ENCODE measurements at places on chromosomes 11 and 22. TPM values are rescaled to one million over a fixed set of nuclear protein-coding genes. Genes with fewer than 3 reads are reported as not detected.

Gene UBASH3B
- 10.3 TPM for polyA plus RNA-seq

Gene DBX1
- polyA plus RNA-seq: not detected

Gene DYNC2H1
- polyA plus RNA-seq: 0.31 TPM

Gene ABCG4
- polyA plus RNA-seq: not detected

Gene RRP8
- polyA plus RNA-seq: 17.2 TPM

Gene CCDC116
- polyA plus RNA-seq: not detected

Gene OR6T1
- polyA plus RNA-seq: not detected

Gene RRAS2
- polyA plus RNA-seq: 6.0 TPM

Gene MUC6
- not detected for polyA plus RNA-seq

GRCh38 chr11:696955-697491, 1.4 kb downstream of the TMEM80 start:
- DNase-seq: no peak

DNA sequence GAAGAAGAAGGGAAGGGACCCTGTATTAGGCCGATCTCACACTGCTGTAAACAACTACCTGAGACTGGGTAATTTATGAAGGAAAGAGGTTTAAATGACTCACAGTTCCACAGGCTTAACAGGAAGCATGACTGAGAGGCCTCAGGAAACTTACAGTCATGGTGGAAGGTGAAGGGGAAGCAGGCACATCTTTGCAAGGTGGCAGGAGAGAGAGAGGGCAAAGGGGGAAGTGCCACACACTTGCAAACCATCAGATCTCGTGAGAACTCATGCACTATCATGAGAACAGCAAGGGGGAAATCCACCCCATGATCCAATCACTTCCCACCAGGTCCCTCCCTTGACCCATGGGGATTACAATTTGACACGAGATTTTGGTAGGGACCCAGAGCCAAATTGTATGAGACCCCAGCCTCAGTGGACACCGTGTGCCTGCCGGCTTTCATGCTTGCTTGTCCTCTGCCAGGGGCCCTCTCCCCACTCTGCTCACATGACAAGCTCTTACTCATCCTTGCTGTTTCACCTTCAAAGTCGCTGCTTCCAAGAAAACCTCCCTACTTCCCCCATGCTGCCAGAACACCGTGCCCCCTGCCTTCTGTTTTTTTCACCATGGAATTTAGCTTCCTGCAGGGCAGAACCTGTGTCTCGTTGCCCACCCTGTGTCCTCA, 23.3 kb upstream of the PPFIA1 start:
- no peak for DNase-seq

GRCh38 chr11:123052901-123053721, 8.8 kb downstream of the HSPA8 start:
- DNase-seq: no peak

DNA sequence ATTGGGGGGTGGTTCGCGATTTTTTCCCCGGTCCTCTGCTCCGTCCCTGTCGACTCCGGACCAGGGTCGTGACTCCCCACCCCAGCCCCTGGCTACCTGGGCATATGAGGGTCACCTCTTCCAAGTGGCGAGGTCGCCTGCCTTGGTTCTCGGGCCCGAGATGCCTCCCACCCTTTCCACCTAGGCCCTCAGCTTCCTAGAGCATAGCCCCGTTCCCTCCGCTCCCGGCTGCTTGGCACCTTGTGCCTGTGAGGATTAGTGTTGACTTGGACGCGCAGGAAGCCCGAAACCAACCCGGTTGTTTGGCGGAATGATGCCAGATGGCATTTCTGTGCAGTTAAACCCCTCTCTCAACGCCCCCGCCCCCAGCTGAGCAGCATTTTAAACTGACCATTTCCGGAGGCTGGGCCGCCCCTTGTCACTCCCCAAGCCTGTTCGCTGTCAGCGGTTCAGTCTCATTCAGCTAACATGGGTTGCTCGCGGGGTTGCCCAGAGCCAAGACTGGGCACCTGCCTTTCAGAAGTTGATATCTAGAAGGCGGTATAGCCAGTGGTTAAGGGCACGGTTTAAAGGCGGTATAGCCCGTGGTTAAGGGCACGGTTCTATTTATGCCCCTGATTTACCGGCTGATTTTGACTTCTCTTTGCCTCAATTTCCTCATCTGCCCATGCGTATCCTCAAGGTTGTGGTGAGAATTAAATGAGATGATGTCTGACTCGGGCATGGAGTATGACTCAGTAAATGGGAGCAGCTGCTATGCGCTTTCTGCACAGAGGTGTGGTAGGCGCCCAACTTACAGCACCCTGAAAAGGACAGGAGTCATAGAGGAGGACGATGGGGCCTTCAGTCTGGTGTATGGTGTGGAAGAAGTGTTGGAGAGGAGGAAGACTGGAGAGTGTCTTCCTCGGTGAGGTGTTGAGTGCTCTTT, 639 bp downstream of the INCENP start:
- DNase-seq: no peak

DNA sequence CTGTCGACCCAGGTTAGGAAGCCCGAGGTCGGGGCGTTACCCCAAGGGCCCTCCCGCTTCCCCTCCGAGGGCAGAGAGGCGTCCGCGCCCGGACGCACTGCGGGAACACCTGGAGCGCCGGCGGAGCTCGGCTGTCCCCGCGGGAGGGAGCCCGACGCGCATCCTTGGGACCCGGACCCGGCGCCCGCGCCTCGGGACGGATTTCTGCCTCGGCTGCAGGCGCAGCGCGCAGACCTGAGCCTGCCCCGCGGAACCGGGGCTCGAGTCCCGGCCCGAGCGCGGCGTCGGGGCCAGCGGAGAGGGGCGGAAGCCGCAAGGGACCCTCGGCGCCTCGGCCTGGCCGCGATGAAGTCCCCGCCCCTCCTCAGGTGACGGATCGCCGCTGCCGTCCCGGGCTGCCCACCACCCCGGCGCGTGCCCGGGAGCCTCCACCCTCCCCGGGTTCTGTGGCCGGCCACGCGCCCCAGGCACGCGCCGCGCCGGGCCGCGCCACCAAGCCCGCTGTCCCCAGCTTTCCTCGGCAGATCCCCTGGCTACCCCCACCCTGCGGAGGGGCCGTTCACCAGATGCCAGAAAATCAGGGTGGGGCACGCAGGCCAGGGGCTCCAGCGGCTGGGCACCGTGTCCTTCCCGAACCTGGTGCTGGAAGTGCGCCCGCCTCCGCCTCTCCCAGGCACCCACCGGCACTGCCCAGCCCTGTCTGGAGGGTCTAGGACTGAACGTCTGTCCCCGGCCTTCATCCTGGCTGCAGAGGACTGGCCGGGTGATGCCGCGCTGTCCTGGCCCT, 410 bp downstream of the GLB1L3 start:
- no peak for DNase-seq

DNA sequence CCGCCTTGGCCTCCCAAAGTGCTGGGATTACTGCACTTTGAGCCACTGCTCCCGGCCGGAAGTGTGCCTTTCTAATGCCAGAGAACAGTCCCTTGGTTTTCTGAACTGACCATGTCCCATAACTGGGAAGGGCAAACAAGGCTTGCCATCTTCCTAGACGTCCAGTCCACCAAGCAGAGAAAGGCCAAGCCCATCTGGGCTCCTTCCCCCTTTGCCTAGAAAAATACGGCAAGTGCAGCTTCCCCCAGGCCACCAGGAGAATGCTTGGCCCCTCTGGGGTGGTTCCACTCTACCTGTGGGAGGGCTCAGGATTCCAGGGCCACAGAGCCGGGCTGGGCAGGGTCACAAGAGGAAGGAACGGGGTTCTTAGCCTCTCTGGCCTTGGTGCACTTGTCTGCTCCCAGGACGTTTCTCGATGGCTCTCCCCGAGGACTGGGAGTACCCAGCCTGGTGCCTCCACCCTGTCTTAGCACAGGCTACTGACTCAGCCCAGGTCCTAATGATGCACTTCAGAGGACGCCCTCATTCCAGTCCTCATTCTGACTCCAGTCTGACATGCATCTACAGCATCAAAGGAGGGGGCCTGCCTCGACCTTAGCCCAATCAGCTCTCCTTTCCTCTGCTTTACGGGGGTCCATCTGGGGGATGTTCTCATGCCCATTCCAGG, 1.2 kb downstream of the USP2 start:
- DNase-seq: no peak

- no peak for DNase-seq
Measured at GRCh38 chr11:115303929-115304531, 200.2 kb downstream of the CADM1 start.

DNA sequence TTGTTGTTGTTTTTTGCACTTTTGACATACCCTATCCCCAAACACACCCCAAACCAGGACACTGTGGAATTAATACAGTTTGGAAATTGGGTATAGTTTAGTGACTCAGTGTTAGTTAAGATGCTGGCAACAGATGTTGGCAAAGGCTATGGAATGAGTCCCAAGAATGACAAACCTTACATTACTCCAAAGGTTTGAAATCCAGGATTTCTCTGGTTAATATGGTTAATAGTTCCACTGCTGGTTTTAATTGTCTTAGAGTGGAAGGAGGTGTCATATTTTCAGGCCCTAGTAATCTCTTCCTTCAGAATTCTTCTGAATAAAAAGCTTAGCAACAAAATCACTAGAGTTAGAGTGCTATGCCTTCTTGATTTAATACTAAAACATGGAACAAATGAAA, 775 bp downstream of the LPXN start:
- no peak for DNase-seq

DNA sequence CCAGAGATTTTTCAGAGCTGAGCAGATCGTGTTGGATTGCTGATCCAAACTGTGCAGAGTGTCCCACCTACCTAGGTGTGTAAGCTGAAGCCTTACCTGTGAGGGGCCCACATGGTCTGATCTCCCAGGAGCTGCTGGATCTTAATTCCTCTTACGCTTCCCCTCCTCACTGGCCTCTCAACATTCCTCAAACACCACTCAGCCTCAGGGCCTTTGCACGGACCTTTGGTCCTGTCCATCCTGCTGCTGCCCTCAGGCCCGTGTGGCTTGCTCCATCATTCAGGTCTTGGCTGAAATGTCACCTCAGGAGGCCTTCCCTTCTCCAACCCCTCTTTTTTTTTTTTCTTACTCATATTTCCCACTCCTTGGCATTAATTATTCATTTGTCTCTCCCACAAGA, 21.1 kb upstream of the RAB1B start:
- no peak for DNase-seq

GRCh38 chr22:40410272-40410671, 39.9 kb downstream of the SGSM3 start:
- DNase-seq: no peak

DNA sequence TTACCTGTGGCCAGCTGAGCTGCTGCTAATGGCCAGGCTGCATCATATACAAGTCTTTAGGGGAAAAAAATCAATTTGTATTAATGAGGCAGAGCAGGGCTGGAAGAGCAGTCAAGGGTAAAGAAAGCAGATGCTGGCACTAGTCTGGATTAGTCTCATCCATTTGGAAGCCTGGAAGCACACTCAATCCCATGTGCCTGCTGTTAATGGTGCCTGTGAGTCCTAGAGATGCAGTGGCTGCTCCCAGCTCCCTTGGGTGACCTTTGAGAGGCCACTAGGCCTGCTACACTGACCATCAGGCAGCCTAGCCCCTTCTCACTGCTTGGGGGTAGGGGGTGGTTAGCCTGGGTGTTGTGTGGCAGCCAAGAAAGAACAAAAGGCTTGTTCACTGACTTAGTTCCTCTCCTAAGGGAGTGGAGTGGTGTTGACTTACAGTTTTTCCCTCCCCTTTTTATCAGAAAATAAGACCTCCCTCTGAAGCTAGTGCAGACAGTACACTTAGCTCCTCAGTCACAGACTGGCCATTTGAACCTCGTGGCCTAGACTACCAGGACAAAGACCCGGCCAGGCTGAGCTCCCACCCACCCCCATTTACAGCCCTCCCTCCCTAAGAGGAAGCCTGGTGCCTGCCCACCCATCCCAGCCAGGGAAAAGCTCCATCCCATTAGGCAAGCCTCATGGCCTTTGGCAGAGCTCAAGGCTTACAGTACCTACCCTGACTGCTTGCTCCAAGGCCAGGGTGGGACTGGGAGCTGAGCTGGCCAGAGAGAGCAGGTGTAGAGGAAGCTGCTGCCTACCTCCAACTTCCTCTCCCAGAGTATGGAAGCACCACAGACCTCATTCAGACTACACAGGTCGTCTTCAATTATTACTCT, 7.8 kb downstream of the PIK3IP1 start:
- no peak for DNase-seq

DNA sequence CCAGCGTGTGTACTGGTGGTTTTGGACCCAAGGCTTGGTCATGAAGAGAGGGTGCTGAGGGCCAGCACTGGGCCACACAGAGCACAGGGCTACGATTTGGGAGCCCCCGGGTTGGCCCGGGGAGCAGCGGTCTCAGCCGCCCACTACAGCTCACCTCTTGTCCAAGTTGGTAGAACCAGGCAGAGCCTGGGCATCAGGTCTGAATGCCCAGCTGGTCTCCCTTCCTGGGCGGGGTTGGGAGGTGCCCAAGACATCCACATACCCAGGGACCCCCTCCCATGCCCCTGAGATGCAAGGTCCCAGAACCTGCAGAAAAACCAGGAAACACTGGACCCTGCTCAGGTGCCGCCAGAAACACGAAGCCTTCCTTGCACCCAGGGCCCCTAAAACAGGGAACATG, 18.0 kb downstream of the CELSR1 start:
- DNase-seq: no peak

GRCh38 chr11:109971184-109971523, 122.0 kb upstream of the ZC3H12C start:
- no peak for DNase-seq

DNA sequence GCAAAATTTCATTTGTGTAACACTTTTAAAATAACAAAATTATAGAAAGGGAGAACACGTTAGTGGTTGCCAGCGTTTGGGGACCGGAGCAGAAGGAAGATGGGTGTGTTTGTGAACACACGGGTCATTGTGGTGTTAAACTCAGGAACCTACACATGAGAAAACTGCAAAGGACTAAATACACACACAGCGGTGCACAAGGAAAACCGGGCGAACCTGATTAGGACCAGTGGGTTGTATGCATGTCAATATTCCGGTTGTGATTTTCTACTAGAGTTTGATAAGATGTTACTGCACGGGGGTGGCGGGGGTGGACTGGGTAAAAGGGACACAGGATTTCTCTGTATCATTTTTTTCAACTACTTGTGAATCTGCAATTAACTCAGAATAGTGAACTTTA, 351.2 kb downstream of the OPCML start:
- no peak for DNase-seq

DNA sequence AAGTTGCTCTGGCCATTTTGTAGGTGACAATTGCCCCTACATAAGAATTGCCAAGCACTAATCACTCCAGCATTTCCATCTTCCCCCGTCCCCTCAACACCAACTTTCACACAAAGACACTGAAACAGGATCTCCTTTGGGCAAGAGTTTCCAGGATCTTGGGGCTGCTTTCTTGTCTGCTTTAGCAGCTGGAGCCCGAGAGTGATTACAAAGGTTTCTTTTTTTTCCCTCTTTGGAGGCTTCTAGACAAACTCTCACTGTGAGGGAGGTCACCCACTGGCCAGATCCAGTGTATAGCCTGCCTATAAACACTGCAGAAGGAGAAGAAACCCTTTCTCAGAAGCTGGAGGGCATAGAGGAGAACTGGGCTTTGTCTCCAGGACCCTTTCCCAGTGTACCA, 92.5 kb downstream of the APIP start:
- DNase-seq: no peak

- no peak for DNase-seq
Measured at GRCh38 chr11:27717801-27718229, 17.6 kb upstream of the BDNF start.

- no peak for DNase-seq
Measured at GRCh38 chr11:72328366-72329224, 84.6 kb upstream of the PHOX2A start.

GRCh38 chr11:17526326-17526725, 17.9 kb downstream of the USH1C start:
- DNase-seq: no peak
